Fibroblast of skin of left biceps (primary cell): ENCODE measurements at places on chromosomes 4 and X.

DNA sequence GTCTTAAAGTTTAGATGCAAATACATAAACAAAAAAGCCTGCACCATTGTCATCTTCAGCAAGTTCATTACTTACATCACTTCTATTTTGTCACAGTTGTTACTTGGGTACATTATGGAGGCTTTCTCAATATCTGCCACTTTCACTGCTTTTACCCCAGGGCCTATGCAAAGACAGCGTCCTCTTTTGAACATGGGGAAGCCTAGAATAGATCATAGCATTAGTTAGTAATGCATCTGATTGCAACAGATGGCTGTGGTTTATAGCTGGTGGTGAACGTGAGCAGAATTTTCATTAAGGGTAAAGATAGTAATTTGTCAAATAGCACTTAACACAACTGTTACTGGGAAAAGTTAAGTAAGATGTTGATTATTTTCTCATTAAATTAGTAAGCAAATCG, 729 bp downstream of the CXCL11 start:
- DNase-seq: no peak

GRCh38 chrX:97401154-97401553, 517.4 kb downstream of the RPA4 start:
- DNase-seq: no peak

DNA sequence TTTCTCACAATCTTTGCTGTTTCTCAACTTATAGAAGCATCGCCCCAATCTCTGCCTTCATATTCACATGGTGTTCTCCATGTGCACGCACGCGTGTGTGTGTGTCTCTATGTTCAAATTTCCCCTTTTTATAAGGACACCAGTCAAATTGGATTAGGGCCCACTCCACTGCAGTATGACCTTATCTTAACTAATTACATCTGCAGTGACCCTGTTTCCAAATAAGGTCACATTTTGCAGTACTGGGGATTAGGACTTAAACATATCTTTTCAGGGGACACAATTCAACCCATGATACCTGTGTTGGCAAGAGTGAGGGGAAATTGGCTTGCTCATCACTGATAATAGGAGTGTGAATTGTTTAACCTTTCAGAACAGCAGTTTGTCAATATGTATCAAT, 66.5 kb upstream of the MAGEA10 start:
- DNase-seq: no peak

- no peak for DNase-seq
Measured at GRCh38 chrX:79466636-79467035, 99.5 kb upstream of the ITM2A start.

GRCh38 chrX:147498796-147499195, 412.9 kb upstream of the FMR1 start:
- DNase-seq: no peak

DNA sequence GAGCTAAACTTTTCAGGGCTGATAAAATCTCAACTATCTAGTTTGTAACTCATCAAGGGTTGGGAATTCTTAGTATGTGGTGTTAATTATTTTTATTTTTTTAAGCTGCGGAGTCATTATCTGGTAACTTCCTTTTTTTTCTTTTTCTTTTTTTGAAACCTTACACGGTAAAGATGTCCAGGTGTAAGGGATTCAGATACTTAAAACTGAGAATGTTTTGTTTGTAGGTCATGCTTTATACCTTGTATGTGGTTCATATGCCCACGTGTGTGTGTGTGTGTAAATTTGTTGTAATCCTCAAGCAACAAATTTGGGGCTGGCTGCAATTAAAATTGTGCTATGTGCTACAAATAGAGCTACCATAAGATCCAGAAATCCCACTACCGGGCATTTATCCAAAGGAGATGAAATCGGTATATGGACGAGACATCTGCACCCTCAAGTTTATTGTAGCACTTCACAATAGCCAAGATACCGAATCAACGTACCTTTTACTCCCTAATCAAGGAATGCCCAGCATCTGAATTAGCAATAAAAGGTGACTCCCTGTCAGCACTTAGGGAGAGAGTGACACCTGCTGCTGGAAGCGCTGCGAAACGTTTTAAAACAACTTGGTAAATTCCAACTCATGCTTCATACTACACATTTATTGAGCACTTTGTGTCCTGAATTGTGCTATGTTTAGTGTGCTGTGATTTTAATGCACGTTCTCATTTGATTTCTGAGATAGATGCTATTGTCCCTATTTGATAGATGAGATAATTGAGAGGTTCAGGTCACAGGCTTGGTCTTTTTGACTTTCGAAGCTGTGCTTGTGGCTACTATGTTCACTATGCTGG, 16.1 kb downstream of the MSMO1 start:
- DNase-seq: no peak

- no peak for DNase-seq
Measured at GRCh38 chrX:130028196-130028595, 45.8 kb downstream of the BCORL1 start.

DNA sequence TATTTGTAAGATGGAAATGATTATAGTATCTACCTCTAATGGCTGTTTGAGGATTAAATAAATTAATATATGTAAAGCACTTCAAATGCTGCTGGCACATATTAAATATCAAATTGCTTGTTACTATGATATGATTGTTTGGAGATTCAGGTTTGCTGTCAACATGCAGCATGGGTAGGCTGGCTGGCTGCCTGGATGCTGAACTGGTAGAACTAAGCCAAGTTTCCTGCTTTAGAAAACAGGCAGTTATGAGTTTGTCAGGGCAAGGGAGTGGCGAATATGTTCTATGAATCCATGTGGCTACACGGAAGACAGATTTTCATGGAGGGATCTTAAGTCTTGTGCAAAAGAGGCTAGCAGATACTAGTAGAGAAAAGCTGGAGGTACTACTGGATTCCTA, 239.6 kb downstream of the GBA3 start:
- DNase-seq: no peak

GRCh38 chr4:84733343-84734033, 150.6 kb downstream of the CDS1 start:
- no peak for DNase-seq

DNA sequence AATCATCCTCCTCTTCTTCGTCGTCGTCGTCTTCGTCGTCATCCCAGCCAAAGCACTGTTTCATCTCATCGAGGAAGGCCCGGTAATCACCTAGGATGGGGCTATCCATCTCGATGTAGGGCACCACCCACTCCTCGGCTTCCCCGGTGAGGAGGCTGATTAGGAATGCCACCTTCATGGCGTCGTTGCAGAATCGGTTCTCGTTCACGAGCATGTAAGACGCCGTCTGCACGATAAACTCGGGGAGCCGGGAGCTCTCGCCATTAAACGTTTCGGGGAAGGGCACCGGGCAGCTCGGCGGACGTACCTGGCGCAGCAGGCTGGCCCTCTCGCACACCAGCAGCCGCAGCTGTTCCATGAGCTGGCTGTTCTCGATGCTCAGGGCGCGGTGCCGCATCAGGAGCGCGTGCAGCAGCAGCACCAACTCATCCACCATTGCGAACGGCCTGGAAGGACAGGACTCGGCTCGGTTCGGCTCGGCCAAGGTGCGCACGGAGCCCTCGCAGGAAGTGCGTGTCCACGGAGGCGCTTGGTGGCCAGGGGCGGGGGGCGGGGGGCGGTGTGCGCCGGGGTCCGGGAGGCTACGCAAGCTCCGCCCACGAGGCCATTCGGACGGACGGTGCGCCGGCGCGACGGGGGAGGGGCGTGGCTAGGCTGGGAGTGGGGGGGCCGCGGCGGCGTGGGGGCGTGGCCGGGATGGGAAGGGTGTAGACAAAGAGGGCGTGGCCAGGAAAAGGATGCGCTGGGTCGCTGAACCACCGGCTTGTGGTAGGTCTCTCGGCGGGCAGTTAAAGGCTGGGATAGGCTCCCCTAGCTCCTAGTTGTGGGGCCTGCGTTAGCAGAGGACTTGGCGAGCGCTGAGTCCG, at the start of gene LDOC1:
TSS of gene LDOC1 (minus strand) at position 544 of the 866 bp plus-strand sequence. CDS start at position 436, 108 bp downstream.
- peak; percentile 47 for DNase-seq

- peak; percentile 1 for DNase-seq
Measured at GRCh38 chr4:70902577-70903290, 565 bp downstream of the MOB1B start.

DNA sequence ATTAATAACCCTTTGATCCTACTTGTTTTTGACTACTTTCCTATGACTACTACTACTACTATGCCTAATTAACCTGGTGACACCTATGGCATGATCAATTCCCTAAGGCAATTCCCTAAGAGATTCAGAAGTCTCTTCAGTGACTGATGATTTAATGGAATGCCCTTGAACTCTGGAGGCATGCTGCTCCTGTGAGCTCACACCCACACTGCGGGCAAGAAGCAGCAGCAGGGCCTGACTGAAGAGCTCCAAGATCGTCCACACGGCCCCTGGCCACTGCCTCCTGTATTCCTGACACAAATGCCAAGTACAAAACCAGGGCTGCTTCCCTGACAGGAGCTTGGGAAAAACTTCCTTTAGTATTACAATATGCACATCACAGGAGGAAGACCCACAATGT, 74.2 kb upstream of the STS start:
- DNase-seq: no peak

- no peak for DNase-seq
Measured at GRCh38 chr4:46016306-46016705, 107.5 kb downstream of the GABRG1 start.

GRCh38 chr4:1199556-1200331, 27.4 kb upstream of the SPON2 start:
- no peak for DNase-seq

DNA sequence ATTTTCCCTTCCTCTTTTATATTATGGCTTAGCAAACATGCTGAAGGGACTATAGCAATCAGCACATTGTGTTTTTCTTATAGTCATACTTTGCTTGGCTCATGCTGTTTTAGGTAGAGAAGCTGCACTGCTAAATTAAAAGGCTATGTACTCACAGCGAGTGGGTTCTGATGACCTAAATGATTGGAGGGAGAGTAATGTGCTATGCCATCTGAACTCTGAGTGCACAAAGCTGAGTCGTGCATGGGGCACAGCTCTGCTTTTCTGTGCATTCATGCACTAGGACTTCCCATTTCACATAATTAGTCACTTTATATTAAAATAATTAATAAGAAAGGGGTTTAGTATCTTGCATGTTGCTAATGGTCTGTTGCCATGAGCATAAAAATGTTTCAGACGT, 132.7 kb upstream of the ADGRL3 start:
- no peak for DNase-seq

DNA sequence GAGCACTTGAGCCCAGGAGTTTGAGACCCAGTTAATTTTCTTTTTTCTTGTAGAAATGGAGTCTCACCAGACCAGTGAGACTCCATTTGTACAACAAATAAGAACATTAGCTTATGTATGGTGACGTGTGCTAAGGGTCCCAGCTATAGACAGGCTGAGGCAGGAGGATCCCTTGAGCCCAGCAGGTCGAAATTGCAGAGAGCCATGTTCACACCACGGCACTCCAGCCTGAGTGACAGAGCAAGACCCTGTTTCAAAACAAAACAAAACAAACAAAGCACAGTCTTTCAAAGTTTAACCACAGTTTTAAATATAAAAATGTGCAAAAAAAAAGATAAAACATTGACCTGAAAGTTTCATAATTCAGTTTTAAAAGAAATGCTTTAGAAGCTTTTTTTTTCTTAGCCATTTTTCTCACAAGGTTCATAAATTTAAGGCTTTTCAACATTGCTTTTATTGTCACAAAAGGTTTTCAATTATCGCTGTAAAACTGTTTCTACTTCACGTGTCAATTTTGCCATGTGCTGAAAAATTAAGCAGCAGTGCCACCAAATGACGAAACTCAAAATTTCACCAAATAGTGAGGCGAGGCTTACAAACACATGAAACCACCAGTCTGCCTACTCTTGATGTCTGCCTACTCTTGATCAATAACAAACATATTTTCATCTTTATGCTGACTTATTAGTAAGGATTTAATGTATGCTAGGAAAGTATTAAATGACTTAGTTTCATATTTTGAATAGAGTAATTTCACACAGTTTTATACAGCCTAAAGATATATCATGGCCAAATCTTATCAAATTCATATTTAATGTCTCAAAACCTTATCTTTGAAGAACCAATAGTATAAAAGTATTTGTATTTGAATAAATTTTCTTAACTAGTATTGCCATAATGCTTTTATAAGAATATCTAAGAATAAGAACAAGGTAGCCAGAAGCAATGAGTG, 126.3 kb downstream of the NEK1 start:
- DNase-seq: peak; percentile 26

DNA sequence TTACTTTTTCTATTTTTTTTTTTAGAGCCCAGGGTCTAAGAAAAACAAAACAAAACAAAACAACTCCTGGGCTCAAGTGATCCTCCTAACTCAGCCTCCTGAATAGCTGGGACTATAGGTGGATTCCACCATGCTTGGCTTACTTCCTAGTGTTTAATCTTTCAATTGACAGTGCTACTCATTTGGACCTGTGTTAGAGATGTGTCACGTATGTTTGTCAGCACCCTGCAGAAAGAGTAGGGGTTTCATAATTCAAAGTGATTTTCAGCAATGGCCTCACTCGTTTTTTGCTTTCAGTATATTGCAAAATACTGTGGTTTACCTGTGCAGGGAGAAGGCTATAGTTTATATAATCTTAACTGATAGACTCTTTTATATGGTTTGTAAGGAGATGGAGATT, 71.6 kb upstream of the TEX13D start:
- no peak for DNase-seq

- DNase-seq: no peak
Measured at GRCh38 chr4:90160044-90160443, 32.9 kb downstream of the CCSER1 start.

GRCh38 chrX:41616935-41617334, 71.8 kb upstream of the GPR34 start:
- no peak for DNase-seq

DNA sequence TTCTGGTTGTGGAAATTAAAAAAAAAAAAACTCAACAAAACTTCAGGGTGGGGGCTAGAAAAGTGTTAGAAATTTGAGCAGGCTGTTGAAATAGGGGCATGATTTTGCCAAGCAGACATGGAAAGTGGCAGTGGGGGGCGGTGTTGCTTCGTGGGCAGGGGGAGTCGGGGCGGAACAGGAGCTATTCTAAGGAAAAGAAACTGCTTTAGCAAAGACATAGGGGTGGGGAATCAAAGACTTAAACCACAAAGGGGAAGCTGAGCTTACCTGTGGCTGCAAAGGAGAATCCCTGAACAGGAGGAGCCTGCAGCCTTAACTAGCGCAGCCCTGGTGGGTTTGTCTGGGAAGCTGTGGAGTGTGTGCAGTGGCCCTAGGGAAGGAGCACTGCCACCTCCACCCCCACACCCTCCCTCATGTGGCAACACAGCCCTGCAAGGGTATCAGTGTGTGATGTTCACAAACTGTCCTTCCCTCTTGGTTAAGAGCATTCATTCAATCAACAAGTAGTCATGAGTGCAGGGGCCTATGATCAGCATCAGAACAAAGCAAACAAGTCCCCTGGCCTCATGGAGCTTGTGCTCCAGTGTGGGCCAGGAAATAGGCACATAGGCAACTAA, 20.5 kb downstream of the SEL1L3 start:
- DNase-seq: no peak

GRCh38 chr4:177236886-177237285, 72.8 kb upstream of the NEIL3 start:
- no peak for DNase-seq
